ENCODE measurements at places on chromosomes 1 and 21. TPM values are rescaled to one million over a fixed set of nuclear protein-coding genes. Genes with fewer than 3 reads are reported as not detected.

Gene MROH7
- 0.28 TPM for total RNA-seq

Gene SLAMF8
- total RNA-seq, result not detected

Gene C1QA
- not detected for total RNA-seq

Gene KRTAP24-1
- total RNA-seq, result not detected

Gene VASH2
- 0.09 TPM for total RNA-seq

Gene MEAF6
- 47.2 TPM for total RNA-seq

Gene CLCA1
- total RNA-seq, result not detected

Gene SRGAP2
- 114 TPM for total RNA-seq

Gene SLC45A1
- 1.5 TPM for total RNA-seq

Gene ADARB1
- 40.4 TPM for total RNA-seq

Gene ZNF683
- not detected for total RNA-seq

Gene KCNT2
- 0.09 TPM for total RNA-seq

Data from endothelial cell of coronary artery (primary cell).